Astrocyte (in vitro differentiated cells and primary cell): ENCODE measurements at places on chromosomes 6 and 20.

GRCh38 chr6:142374965-142375733 lies 73.3 kb downstream of the ADGRG6 start:
- DNase-seq = peak; percentile 93
- no peaks in the 10 kb centered on the region for H3K27me3 ChIP-seq
- no peak overlapping the region for H3K4me3 ChIP-seq
- H3K27ac ChIP-seq = peak overlapping the region; percentile 73
- H3K36me3 ChIP-seq = no peaks in the 10 kb centered on the region

DNA sequence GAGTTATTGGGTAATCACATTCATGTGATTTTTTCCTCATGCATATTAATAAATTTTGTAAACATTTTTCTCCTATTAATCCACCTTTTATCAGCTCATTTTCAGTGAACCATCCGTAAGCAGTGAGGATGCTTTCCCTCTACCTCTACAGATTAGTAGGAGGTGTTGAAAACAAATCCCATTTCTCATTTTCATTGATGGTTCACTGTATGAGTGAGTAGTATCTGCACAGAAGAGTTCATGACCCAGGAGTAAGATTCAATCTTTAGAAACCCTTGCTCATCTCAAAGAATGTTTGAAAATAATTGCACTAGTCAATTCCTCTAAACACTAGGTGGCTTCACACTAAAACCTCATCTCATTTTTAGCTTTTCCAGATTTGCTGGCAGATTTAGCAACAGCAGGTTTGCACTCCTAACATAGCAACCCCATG lies 440.0 kb downstream of the HAO1 start:
- H3K27ac ChIP-seq = no peak overlapping the region
- no peak for DNase-seq
- no peaks in the 10 kb centered on the region for H3K36me3 ChIP-seq
- no peak overlapping the region for H3K4me3 ChIP-seq
- no peaks in the 10 kb centered on the region for H3K27me3 ChIP-seq

DNA sequence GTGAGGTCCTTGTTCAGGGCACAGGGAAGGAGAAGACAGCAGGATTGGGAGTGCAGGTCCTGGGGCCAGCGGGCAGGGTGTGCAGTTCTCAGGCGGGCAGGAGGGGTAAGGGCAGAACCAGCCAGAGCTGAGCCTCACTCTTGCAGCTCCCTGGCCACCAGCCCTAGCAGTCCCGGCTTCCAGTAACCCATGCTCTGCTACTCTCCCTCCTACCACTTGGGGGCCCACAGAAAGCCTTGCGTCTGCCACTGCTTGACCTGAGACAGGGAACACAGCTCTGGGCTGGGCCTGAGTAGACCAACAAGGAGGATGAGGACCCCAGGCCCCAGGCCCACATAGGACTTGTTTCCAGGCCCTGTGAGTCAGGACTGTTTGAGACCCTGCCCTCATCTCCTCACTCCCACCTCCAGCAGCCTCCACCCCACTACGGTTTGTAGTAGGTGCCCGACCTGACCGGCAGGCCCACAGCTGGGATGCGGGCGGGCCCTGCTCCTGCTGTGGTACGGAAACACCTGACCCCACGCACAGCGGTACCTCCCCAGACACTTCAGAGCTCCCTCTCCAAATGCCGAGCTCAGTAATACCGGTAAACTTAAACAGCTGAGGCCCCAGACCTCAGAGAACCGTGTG lies 39.2 kb downstream of the KCNK5 start:
- H3K36me3 ChIP-seq = no peaks in the 10 kb centered on the region
- DNase-seq = no peak
- H3K27me3 ChIP-seq = no peaks in the 10 kb centered on the region
- H3K4me3 ChIP-seq = no peak overlapping the region
- no peak overlapping the region for H3K27ac ChIP-seq

- H3K27me3 ChIP-seq = peaks cover 18% of the 10 kb centered on the region
- H3K4me3 ChIP-seq = no peak overlapping the region
- no peak overlapping the region for H3K27ac ChIP-seq
- no peak for DNase-seq
- no peaks in the 10 kb centered on the region for H3K4me1 ChIP-seq
Observed at GRCh38 chr20:51148941-51149340, 126.0 kb upstream of the KCNG1 start.

GRCh38 chr6:127404594-127405178 lies 54.5 kb downstream of the KIAA0408 start:
- H3K27ac ChIP-seq = no peak overlapping the region
- no peak for DNase-seq
- no peak overlapping the region for H3K4me3 ChIP-seq
- H3K27me3 ChIP-seq = no peaks in the 10 kb centered on the region

DNA sequence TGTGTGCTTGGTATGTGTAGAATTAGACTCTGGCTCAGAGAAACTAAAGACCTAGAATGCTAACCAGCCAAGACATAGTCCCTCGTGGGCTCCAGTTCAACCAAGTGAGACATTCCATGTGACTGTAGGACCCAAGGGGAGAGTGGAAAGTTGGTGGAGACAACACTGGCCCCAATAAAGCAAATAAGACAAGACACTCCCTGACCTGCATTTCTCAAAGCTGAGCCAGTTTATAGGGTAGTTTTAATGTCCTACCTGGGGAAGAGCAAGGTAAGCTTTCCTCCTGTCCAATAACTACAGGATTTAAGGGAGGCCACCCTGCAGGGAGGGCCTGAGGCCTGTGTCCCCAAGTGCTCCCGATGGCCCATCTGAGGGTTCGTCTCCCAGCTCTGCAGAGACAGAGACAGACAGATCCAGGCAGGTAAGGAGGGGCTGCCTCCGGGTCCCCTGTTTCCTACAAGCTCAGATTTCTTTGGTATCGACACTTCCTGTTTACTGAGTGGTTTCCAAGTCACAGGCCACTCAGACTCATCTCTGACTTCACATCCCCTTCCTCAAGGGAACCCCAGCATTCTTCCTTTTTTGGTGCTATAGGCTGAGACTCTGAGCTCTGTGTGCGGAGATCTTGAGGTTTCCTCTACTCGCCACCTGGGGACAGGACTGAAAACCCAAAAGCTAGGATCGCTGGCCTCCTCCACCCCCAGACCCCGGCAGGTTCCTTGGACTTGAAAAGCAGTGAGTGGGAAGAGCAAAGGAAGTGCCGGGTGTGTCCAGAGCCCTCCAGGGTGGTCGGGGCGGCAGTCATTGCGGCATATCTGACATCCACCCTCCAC lies 92.4 kb downstream of the PRND start:
- no peak overlapping the region for H3K4me3 ChIP-seq
- no peaks in the 10 kb centered on the region for H3K27me3 ChIP-seq
- no peaks in the 10 kb centered on the region for H3K4me1 ChIP-seq
- no peak overlapping the region for H3K27ac ChIP-seq
- H3K36me3 ChIP-seq = no peaks in the 10 kb centered on the region

GRCh38 chr6:155381673-155382337 lies 67.5 kb upstream of the TFB1M start:
- no peak overlapping the region for H3K4me3 ChIP-seq
- peak overlapping the region; percentile 48 for H3K27ac ChIP-seq
- peaks cover 13% of the 10 kb centered on the region for H3K4me1 ChIP-seq
- H3K36me3 ChIP-seq = no peaks in the 10 kb centered on the region

DNA sequence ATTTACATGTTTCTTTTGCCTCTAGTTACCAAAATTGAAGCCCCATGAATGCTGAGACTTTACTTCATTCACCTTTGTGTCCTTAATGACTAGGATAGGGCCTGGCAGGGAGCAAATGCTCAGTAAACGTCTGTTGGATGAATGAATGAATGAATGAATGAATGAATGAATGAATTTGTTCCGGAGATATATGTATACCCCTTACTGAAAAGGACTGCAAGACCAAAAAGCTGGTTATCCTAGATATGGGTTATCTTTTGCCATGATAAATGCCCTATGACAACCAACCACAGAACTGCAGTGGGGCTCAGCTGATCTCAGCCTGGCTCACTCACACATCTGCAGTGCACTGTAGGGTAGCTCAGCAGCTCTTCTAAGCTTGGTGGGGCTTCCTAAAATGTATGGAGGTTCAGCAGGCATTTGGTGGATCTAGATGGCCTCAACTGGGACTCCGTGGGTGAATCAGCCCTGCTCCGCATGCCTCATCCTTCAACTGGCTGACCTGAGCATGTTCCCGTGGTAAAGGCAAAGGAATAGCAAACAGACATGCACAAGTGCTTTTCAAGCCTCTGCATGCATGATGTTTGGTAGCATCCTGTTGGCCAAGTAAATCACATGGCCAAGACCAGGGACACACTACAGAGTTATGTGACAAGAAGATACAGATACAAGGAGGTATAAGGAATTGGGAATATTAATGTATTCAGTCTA lies 378.7 kb upstream of the SOX4 start:
- no peak for DNase-seq
- H3K36me3 ChIP-seq = no peaks in the 10 kb centered on the region
- no peaks in the 10 kb centered on the region for H3K27me3 ChIP-seq
- H3K4me3 ChIP-seq = no peak overlapping the region

- no peak overlapping the region for H3K4me3 ChIP-seq
- H3K27ac ChIP-seq = no peak overlapping the region
- peaks cover under 1% of the 10 kb centered on the region for H3K27me3 ChIP-seq
Observed at GRCh38 chr20:45552456-45552855, 5.3 kb upstream of the EPPIN start.

DNA sequence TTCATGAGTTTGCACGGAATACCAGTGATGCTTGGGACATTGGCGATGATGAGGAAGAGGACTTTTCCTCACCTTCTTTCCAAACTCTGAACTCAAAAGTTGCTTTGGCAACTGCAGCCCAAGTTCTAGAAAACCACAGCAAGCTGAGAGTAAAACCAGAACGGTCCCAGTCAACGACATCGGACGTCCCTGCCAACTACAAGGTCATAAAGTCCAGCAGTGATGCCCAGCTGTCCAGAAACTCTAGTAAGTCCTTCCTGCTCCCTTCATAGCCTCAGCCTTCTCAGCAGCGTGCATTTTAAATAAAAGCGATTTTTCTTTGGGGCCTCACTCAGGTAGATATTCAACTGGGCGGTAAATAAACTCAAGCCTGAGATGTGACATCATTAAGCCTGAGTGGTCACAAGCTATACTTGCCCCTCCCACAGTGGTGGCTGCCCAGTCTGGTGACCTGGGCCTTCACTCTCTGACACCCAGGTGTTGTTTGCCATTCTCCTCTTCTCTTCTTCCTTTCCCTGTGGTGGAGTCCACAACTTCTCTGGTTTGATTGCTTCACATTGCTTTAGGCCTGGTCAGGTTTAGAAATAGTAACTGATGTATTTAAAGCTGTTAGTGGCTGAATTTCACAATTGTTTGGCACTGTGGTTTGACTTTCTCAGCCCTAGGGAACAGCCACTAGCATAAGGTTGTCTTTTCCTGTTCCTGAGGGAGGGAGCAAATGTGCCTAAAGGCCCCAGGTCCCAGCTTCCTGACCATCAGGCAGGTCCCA lies 21.6 kb upstream of the TMEM217 start:
- H3K27ac ChIP-seq = no peak overlapping the region
- H3K36me3 ChIP-seq = peaks cover 21% of the 10 kb centered on the region
- peak; percentile 12 for DNase-seq
- H3K27me3 ChIP-seq = no peaks in the 10 kb centered on the region
- no peak overlapping the region for H3K4me3 ChIP-seq
- H3K4me1 ChIP-seq = peaks cover 4% of the 10 kb centered on the region

- no peak for DNase-seq
- H3K27me3 ChIP-seq = no peaks in the 10 kb centered on the region
- H3K4me3 ChIP-seq = no peak overlapping the region
- no peak overlapping the region for H3K27ac ChIP-seq
Observed at GRCh38 chr20:63900413-63900812, 5.5 kb downstream of the DNAJC5 start.

GRCh38 chr20:53255102-53255710 lies 283.0 kb downstream of the TSHZ2 start:
- H3K36me3 ChIP-seq = no peaks in the 10 kb centered on the region
- DNase-seq = no peak
- no peak overlapping the region for H3K4me3 ChIP-seq

DNA sequence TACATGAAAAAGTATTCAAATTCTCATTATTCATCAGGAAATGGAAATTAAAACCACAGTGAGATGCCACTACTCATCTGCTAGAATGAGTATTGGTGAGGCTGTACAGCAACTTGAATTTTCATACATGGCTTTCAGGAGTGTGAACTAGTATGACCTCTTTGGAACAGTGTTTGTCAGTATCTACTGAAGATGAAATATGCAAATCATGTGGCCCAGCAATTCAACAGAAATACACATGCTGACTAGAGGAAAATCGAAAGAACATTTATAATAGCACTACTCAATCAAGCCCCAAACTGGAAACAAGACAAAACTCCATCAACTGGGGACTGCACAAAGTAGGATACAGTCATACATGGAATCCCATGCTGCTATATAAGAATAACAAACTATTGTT lies 102.2 kb downstream of the DCDC2 start:
- no peak for DNase-seq
- H3K27ac ChIP-seq = no peak overlapping the region
- no peaks in the 10 kb centered on the region for H3K4me1 ChIP-seq
- H3K27me3 ChIP-seq = no peaks in the 10 kb centered on the region
- H3K36me3 ChIP-seq = no peaks in the 10 kb centered on the region
- H3K4me3 ChIP-seq = no peak overlapping the region
